ENCODE measurements at places on chromosomes 3 and 15.
A peak's percentile ranks its signal among the peaks of the same experiment; 100 is the strongest.

DNA sequence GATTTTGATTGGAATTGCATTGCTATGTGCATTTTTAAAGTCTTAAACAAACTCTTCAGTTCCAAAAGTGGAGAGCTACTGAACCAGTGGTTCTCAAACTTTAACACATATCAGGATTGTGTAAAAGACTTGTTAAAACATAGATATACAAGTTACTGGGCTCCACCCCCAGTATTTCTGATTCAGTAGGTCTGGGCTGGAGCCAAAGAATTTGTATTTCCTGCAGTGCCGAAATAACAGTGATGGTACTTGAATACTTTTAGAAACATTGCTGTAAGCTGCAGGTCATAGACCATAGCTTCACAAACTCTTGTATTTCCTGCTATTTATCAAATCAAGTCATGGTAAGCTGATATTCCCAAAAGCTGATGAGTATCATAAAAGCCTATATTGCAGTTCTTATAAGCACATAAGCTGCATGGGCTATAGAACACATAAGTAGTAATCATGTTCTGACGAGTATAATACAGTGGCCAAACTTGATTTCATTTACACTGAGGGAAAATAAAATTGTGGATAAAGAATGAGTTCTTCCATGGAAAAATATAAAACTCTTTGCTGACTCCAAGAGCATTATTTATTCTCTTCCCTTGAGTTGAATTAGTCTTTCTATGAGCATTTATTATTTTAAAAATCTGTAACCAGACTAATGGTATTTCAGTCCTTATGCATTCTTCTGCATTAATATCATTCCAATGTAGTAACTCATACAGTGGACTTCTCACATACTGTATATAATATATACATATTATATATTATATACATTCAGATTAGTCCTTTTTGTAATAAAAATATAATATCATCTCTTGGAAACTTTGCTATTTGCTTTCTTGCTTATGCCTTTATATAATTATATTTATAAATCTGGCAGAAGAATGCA lies 550.5 kb upstream of the AGTR1 start:
- no peak for DNase-seq

DNA sequence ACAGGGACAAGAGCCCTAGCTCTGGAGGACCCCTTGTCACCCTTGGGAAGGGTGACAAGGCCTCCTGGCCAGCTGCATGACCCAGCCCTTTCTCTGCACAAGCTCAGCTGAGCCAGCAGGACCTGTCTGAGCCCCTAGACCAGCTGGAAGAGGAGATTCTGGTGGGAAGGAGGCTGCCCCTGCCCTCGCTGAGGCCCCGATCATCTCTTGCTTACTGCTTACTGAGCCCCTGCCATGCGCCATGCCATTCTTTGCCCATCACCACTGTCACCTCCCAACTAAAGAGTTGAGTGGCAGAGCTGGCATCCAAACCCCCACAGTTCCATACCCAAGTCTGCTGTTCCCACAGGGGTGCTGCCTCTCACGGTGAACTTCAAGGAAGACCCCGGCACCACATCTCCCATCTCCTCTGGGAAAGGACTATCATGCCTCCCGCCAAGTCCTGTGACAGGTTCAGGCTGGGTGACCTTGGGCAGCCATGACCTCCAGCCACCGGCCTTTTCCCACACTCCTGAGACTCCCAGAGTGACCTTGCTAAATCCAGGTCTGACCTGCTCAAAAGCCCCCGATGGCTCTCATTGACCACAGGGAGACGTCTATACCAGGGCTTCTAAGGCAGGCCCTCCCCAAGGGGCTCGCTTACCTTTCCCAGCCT lies 34.0 kb downstream of the ACSBG1 start:
- no peak for DNase-seq

DNA sequence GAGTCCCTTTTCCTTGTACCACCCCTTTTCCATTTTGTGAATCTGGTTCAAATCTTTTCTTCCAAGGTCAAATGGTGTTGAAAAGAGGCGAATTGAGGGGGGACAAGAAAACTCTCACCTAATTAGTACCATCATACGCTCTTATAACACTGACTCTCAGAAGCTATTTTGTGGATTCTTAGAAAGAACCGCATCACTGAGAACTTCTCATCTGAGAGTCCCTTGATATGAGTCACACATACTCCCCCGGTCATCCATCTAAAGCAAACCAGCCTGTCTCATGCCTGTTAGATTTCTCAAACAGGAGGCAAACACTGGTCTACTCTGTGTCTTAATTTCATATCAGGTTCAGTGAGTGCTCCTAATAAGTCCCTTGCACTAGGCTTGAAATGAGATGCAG lies 76.5 kb upstream of the SPRED1 start:
- DNase-seq = no peak

- peak; percentile 43 for DNase-seq
Observed at GRCh38 chr3:13009132-13009945, 63.9 kb downstream of the IQSEC1 start.

DNA sequence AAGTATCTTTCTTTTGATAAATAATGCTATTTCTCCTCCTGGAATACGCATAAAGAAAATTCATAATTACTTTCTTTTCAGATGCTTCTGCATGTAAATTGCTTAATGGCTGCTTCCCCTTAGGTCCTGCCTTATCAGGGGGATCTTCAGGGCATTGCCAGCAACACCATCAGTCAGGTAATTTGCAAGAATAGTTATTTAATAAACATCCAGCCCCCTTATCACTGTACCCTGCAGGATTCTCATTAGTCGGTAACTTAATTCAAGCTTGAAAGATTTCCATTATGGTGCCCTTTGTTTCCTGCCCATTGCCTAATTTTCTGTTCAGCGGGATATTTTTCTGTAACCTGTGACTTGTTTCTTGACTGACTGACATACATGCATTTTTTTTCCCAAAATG lies 414.5 kb downstream of the MFSD1 start:
- DNase-seq = no peak

DNA sequence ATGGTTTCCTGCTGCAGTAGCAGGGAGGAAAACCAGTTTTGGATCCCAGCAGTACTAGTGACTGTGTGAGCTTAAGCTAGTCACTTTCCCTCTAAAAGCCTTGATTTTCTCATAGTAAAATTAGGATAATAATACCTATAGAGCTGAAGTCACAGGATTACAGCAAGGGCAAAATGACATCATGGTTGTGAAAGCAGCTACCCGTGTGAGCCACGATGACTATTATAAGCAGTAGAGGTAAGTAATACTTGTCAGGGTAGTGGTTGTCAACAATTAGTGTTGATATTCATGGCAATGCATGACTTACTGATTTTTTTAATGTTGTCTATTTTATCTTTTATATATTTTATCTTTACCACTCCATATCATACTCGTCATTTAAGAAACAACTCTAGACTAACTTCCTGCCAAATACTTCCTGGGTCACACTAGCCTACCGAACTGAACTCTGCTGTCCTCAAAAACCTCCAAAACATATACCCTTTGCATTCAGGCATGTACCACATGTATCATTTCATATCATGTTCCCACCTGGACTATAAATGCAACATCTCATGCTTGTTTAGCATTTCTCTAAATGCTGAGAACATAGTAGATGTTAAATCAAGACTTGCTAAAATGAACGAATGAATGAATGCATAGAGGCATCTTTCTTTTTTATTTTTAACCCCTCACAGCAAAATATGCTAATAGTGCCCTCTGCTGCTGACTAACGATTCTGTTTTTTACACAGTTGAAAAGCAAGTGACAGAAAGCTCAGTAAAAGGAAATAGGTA lies 172.6 kb downstream of the P3H2 start:
- DNase-seq = no peak

DNA sequence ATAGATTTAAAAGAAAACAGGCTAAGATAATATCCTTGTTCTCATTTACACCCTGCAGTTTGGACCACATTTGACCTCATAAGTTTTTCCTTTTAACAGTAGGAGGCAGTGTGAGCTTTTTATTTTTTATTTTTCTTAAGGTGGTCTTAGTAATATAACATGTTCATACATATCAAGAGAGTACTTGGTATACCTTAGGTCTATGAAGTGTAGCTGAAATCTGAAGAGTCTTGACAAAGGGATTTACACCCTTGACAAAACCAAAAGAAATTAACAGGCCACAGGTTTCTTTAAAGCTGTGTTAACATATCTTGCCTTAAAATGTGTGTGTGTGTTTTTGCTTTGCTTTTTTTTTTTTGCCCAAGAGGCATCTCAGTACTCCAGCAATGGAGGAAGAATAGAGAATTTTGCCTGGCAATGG lies 3.2 kb downstream of the RAP2B start:
- no peak for DNase-seq
